Stimulated activated CD8-positive, alpha-beta memory T cell treated with anti-CD3 and anti-CD28 coated beads, Interleukin-7, amount 100 ng/mL, for 24 hours (primary cell): ENCODE measurements at places on chromosomes 1 and 21.

DNA sequence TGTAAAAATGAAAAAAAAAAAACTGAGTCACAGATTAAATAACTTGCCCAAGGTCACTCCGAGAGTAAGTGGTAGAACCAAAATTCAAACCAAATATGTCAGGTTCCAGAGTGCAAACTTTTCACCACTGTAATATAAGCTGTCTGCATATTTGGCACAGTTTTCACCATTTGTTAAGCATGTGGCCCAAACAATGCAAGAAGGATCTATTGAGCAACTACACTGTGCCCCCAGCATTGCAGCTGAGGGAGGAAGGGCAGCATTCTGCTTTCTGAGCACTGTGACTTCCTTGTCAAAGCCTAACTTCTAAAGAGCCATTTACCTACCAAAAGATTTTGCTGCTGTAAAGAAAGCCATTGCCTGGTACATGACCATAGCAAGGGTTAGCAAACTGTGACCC, 133.4 kb downstream of the SYT2 start:
- no peak for DNase-seq

- no peak for DNase-seq
Measured at GRCh38 chr1:37250371-37250770, 216.1 kb upstream of the GRIK3 start.

GRCh38 chr1:22738522-22738921, 27.9 kb downstream of the EPHB2 start:
- DNase-seq, result no peak

GRCh38 chr1:7450838-7451237, 320.3 kb upstream of the VAMP3 start:
- no peak for DNase-seq

GRCh38 chr1:151142411-151143056, 3.9 kb downstream of the SEMA6C start:
- DNase-seq, result no peak

DNA sequence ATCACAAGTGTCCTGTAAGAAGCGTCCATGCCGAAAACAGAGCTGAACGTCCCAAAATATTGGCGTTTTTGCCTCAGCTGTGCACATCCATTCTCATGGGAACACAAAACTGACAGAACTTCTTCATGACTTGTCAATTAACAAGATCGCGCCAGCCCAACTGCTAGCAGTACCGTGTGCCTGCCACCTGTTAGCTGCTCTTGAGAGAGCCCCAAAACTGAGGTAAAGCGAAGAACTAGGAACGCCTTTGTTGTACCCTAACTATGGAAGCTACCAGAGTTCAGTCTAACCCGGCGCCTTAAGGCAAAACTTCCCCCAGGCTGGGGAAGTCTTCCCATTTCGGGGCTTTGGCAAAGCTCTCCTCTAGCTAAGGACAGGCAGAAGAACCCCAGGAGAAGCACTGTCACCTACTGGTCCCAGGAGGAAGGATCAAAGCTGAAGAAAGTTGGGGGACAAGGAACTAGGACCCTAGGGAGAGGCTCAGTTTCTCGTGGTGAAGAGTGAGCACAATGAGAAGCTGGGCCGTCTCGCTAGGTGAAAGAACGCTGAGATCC, 719 bp downstream of the EYA3 start:
- DNase-seq, result no peak

DNA sequence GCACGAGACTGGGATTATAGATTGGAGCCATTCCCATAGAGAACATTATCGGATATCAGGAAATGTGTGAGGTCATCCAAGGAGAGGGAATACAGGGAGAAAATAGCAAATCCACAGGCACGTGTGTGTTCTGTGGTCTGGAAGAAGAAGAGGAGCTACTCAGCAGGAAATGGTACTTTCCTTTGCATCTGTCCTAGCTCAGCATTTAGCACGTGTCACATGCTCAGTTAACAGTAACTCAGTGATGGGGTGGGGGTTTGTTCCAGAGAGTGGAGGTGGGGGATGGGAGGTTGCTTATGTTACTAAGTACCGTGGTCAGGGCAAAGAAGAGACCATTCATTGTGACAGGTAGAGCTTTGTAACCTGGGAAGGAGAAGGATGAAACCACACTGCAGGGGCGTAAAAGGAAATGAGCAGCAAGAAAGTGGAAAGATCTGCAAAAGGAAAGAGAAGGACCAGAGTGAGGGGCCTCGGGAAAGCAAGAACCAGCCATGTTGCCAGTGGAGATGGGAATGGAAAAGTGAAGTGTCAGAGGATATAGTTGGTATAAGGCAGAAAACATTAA, 100.4 kb downstream of the ATP5PO start:
- no peak for DNase-seq

DNA sequence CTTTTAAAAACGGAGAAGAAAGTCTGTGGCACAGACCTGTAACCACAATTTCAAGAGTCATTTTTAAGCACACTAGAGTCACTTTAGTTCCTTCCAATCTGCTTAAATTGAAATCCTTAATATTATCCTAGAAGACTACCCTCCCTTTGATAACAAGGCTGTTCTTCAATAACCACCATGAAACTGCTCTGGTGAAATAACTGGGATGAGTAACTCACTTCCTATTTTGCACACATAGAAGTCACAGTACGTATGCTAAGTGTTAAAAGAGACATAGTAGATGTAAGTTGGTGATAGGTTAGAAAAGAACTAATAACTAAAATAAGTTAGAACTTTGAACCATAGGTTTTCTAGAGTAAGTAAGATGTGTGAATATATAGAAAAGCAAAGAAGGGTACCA, 107.8 kb downstream of the NME7 start:
- no peak for DNase-seq

DNA sequence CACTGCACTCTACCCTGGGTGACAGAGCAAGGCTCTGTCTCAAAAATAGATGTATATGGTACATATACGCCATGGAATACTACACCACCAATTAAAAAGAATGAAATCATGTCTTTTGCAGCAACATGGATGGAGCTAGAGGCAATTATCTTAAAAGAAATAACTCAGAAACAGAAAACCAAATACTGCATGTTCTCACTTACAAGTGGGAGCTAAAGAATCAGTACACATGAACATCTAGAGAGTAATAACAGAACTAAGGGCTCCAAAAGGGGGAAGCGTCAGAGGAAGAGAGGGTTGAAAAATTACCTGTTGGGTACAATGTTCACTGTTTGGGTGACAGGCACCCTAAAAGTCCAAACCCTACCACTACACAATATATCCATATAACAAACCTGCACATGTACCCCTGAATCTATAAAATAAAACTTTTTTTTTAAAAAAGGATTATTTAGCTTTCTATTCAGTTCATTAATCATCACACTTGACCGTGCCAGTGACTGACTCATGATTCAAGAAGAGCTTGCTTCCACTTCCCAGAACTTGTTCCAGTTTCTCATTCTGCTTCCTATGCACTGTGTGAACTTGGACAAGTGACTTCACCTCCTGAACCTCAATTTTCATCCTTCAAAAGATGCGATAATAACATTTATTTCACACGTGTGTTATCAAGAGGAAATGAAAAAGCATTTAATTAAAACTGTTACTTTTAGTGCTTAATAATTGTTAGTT, 109.6 kb downstream of the PLPP3 start:
- no peak for DNase-seq

GRCh38 chr1:111720977-111721786, 18.0 kb downstream of the INKA2 start:
- DNase-seq, result no peak

- no peak for DNase-seq
Measured at GRCh38 chr1:206451134-206451686, 19.1 kb upstream of the IKBKE start.

GRCh38 chr1:9281908-9282695, 10.6 kb upstream of the SPSB1 start:
- DNase-seq, result no peak

- no peak for DNase-seq
Measured at GRCh38 chr1:228073857-228074545, 8.5 kb upstream of the ARF1 start.

DNA sequence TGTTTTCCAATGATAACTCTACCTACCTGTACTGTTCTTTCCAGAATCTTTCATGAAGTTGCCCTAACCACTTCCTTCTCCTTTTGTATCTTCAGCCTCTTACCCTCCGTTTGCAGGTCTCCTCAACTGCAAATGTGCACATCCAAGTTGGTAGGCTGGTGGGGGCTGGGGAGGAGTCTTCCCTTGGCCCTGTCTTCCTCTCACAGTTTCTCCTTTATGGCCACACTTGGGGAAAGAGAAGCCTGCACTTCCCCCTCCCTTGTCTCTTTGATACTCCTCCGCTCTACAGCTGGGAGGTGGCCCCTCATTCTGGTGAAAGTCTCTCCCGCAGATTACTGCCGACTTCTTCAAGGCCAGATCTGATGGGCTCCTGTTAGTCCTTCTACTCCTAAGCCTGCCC, 26.9 kb upstream of the GPR88 start:
- DNase-seq, result no peak
